ENCODE measurements at places on chromosomes 16 and 17.
A peak's percentile ranks its signal among the peaks of the same experiment; 100 is the strongest.

DNA sequence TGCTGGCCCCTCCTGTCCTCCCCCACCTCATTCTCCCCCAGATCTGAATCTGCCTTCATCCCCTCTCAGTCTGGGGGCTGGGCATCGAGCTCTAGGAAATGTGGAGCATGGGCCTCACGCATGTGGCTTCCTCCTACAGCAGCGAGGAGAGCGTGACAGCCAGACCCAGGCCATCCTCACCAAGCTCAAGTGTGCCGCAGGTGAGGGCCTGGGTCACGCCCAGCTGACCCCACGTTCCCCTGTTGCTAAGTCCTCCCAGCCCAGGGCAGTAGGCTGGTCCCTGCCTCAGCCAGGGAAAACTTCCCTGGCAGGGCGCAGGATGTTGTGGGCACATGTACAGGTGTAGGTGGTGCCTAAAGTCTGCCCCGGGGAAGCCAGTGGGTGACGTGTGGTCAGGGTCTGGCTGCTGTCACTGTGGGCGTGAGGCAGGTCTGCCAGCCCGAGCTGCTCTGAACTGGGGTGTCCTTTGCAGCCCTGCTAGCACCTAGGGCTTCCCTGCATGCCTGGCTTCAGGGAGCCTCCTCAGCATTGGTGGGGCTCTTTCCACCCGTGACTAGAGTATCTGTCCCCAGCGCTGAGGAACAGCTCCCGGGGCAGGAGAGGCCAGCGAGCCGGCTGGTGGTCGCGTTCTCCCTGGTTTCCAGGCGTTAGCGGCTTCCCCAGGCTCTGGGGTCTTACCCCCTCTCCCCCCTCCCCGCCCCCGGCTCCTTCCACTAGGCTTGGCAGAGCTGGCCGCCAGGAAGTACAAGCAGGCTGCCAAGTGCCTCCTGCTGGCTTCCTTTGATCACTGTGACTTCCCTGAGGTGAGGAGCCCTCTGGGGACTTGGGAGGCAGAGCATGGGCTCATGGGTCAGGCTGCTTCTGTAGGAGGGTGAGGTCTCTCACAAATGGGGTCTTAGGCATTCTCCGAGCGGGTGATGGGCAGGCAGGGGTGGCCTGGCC lies 3.6 kb downstream of the GPS1 start:
- no peak for DNase-seq

DNA sequence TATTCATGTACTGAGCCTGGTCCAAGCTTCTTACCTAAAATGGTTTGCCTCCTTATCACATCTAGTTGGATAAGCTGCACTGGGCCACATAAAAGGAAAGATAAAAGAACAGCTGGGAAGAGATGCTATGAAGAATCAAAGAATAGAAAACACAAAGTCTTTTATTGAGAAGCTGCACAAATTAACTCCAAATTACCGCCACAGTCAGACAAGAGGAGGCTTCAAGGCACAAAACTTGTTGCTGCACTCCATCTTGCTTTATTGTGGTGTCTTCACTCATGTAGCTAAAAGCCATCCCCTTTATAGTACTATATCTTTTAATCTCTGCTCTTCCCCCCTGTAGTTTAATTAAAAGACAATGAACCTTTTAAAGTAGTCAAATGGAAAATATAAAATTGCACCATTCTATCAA lies 330.6 kb upstream of the PMFBP1 start:
- DNase-seq = no peak

DNA sequence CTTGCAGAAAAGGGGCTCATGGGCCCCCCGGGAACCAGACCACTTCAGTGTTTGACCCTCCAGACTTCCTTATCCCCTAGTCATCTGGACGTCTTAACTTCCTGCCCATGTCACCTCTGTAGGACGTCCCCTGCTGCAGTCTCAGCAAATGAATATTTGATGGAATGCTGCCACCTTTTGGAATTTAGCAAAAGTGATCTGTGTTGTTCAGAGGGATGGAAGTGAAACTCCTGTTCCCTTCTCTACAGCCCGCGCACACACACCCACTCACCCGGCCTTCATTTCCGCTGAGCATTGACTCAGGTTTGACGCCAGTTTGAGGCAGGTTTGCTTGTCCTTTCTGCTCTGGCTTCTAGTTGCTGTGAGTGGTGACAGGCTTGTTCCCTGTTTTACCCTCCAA lies 507.2 kb upstream of the EEF2KMT start:
- peak; percentile 58 for DNase-seq

- no peak for DNase-seq
Observed at GRCh38 chr17:33892717-33893591, 362.1 kb upstream of the CCL2 start.

- DNase-seq = no peak
Observed at GRCh38 chr17:27860971-27861664, 32.0 kb downstream of the LYRM9 start.

GRCh38 chr17:14545156-14545906 lies 244.4 kb downstream of the HS3ST3B1 start:
- DNase-seq = peak; percentile 58

- DNase-seq = no peak
Observed at GRCh38 chr16:12341966-12342365, 365.4 kb downstream of the SNX29 start.

GRCh38 chr17:57916925-57917858 lies 38.0 kb downstream of the CUEDC1 start:
- peak; percentile 61 for DNase-seq

All from endodermal cell (in vitro differentiated cells).